ENCODE measurements at places on chromosomes 7 and 10.

GRCh38 chr10:103736044-103736443 lies 119.3 kb downstream of the SH3PXD2A start:
- no peak for DNase-seq

GRCh38 chr7:50339990-50340500 lies 35.5 kb downstream of the IKZF1 start:
- DNase-seq, result no peak

GRCh38 chr7:27165089-27165995 lies at the start of gene HOXA9:
TSS of gene HOXA9 (minus strand) at chr7:27165537. CDS start at chr7:27165457, 80 bp downstream.
- DNase-seq, result peak; percentile 73

DNA sequence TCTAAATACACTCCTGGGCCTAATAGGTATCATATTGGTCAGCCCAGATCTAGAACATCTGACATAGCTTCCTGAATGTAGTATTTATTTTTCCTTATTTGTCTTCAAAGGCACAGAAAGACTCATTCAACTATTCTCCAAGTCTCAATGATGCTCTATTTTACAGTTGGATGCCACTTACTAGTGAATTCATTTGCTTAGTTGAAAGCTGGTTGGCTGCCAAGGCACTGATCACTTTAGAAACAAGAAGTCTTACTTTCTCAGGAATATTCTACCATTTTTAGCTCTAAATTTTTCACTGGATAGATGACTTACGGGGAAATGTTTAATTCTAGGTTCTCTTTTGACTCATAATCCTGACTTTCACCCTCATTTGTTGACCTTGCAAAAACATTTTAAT lies 863.4 kb downstream of the SORCS1 start:
- no peak for DNase-seq

GRCh38 chr10:80504158-80504811 lies 33.4 kb upstream of the SH2D4B start:
- peak; percentile 52 for DNase-seq

GRCh38 chr7:142771353-142771723 lies 568 bp downstream of the PRSS2 start:
- no peak for DNase-seq

DNA sequence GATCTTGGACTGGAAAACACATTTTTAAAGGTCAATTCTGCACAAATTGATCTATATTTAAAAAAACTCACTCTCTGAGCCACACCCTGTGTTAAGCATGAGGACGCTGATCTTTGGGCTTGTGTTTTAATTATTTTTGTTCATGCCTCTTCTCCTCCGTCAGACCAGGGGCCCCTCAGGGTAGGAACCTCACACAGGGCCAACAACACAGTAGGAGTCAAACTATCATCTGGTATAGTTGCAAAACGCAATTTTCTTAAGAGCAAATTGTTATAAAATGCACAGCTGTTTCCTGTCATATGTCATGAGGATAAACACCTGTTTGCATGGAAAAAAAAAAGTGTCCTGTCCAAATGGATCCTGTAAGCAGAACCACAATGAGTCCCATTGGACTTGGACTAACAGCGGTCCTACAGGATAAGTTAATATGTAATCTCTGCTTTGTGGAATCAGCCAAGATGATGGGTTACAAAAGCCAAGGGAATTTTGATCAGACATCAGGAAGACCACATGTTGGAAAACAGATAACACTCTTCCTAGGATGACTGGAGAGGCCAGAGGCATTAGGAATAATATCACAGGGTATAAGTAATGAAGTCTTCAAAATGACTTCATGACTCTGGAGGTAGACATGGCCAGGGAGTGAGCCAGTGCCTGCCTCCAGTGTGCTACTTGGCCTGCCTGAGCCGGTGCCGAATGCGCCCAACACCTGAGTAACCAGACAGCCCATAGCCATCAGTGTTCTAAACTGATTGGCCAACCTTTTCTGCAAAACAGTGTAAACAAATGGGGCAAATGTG lies 184.9 kb upstream of the ADCY1 start:
- DNase-seq, result no peak

DNA sequence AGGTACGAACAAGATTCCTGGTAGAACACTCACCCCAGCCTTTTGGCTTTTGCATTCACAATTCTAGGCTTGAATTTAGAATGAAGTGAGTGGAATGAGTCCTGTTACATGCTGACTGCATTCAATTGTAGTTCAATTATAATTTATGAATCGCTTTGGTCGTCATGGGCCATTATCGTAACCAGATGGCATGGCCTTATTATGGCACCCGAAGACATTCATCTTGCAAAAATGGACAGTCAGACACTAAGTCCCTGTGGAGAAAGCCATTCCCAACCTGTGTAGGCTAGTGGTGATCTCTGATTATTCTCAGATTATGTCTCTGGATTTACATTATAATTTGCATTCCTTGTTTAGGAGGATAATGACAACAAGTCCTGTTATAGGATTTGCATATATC lies 292.4 kb upstream of the NPSR1 start:
- DNase-seq, result no peak

- DNase-seq, result no peak
Observed at GRCh38 chr7:36245684-36246299, 92.7 kb downstream of the EEPD1 start.

DNA sequence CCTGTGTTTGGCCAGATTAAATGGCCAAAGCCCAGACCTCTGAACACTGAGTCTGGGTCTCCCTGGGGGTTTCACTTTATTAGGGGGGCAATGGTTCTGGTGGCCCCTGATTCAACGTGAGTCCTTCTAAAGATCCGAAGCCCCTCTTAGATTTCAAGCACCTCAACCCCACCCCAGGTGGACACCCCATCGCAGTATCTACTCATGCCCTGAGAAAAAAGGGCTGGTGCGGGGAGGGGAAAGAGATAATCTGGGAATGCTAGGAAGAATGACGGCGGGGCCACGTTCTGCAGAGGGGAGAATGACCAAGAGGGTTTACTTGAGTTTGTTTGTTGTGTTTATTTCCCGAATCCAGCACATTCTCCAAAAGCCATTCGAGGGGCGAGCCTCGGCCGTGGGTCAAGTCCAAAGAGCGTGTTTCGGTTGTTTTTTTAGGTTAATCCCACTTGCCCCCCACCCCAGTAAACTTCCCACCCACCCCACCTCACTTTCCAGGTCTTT lies 832 bp downstream of the PDLIM1 start:
- DNase-seq, result no peak

DNA sequence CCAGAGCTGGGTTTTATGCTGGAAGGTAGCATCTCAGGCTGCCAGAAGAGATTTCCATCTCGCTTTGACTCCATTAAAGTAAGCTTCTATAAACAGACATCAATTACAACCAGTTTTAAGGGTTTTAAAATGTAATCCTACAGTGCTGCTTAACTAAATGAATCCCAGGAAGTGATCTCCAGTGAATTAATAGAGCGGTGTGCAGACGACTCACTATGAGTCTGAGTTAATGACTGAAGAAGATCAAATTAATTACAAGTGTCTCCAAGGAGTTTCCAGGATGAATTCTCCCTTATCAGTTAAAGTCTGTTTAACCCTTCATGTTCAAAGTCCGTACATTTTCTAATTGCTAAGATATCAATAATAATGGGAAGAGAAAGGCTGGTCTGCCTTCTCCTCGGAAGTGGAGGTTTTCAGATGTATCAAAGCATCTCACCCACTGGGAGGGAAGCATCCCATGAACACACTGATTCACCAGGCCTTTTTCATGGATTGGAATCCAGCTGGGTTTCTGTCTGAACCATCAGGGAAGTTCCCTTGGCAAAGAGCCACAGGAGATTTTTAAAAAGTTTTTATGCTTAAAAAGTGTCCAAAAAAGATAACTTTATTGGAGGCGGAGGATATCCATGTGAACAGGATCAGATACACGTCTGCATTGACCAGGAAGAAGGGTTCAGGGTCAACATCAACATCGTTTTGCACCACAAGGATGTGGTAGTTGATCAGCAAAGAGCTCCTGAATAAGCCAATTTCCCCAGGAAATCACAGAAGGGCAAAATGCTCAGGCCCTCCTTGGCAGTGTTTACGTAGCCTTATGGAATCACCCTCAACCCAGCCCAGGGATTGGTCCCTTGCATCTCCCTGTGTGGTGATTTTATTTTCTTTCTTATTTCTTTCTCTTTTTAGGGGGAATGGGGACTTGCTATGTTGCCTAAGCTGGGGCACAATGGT lies 288.2 kb downstream of the POU6F2 start:
- no peak for DNase-seq

DNA sequence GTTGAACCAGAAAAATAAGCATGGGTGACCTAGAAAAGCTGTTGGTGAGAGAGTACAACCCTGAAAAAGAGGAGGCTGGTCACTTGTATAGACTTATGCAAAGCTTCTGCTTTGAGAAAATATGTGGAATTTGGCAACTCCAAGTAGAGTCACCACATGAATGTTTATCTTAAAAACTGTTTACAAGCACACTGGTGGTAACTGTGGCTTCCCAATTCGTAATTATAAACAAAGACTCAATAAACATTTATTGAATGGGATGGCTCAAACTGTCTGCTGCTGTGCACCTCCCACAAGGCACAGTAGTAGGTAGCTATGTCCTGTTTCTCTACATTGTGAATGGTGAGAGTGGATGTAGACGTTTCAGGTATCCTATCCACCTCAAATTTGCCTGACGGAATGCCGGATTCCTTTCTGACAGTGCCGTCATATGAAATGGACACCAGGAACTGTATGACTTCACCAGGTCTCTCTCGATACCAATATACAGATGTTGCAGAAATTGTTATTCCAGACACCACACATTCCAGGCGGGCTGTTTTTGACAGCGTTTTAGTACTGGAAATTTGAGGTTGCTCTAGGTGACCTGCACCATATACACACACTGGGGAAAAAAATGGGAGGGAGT lies 43.4 kb upstream of the TARP start:
- no peak for DNase-seq

DNA sequence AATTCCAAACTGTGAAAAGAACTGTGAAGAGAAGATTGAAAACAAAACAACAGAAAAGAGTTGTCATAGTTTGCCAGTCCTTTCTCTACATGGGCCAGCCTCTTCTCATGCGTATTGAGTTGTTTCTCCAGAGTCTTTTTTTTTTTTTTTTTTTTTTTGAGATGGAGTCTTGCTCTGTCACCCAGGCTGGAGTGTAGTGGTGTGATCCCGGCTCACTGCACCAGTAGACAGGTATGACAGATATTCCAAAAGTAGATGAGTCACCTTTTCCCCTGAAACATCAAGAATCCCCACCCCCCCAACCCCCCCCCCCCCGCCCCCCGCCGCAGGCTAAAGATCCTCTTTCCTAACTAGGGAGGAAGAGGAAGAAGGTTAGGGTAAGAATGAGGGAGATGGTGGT lies 15.6 kb upstream of the KMT2C start:
- DNase-seq, result no peak

DNA sequence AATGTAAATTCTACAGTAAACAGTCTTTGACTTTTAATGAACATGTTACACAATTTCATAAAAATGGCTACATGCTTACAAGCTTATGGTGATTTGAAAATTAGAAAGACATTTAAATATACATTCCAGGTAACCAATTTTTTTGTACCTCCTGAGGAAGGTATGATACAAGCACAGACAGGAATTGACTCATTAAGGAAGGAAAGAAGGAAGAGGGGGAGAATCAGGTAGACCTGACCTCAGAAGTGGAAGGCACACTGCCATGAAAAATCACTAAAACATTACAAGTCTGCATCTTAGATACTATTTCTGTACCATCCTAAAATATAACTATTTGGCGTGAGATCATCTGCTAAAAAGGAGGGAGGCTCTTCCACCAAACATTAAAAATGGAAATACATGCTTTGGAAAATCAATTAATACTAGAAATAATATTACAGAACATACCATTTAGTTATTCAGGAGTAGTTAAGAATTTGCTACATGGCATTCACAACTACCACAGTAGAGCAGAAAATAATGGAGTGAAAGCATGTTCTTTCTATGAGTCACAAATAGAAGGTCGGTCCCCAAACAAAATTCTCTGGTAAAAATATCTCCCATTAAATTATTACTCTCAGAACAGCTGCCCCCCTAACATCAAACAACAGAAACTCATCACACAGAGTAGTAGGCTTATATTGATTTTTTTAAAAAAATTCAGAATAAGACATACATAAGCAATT lies 15.2 kb downstream of the RAB11FIP2 start:
- no peak for DNase-seq

DNA sequence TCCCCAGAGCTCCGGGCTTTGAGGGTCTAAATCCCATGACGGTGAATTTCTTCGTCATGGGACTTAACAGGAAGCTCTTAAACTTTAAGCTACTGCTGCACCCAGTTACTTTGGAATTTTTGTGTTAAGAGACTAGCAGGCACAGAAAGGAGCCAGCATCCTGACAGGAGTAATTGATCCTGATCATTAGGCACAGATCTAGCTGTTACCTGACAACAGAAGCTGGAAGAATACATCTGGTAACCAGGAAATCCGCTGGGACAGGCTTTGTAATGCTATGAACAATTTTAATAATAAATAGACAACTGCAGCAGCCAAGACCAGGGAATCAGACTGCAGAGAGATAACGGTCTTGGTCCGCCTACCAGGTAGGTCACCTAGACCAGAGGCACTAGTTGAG lies 210.9 kb downstream of the DGKI start:
- no peak for DNase-seq
